Astrocyte (in vitro differentiated cells and primary cell): ENCODE measurements at places on chromosomes 2 and 18. TPM values are rescaled to one million over a fixed set of nuclear protein-coding genes. Genes with fewer than 3 reads are reported as not detected.
A peak's percentile ranks its signal among the peaks of the same experiment; 100 is the strongest.

DNA sequence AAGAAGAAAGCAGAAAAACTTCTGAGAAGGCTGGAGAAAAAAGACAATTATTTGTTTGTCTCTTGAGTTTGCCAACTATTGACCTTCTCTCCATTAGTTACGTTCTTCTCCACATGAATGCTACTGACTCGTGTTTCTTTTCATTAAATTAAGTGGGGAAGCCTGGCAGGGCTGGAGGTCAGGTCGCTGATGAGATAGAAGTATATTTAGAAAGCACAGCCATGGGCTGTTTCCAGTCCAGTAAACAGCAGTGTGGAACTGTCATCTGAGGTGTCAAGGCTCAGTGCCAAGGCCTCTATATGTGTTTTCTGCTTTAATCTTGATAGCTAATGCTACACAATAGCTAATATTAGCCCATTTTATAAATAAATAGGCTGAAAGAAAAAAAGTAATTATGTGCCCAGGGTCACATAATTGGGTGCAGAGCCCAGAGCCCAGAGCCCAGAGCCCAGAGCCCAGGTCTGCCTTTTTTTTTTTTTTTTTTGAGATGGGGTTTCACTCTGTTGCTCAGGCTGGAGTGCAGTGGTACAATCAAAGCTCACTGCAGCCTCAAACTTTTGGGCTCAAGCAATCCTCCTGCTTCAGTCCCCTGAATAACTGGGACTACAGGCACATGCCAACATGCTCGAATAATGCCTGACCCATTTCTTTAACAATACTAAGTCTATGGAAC, 6.3 kb downstream of the MSGN1 start:
- DNase-seq: no peak
- no peak overlapping the region for H3K4me3 ChIP-seq
- H3K27me3 ChIP-seq: no peaks in the 10 kb centered on the region

DNA sequence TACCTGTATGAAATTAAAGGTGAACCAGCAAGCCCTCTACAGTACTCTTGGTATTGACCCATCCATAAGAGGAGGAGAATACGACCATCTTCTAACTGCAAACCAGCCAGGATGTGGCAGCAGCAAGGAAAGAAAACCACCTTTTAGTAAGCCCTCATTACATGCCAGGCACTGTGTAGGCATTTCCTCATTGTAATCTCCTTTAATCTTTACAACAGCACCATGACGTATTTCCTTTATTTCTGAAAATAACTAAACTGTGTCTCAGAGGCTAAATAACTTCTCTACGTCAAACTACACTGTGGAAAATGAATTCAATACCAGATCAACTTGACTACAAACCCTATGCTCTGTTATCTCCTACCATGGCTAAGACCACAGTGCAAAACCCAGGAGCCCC, 18.2 kb downstream of the WDR35 start:
- no peak for DNase-seq
- H3K4me3 ChIP-seq: no peak overlapping the region
- H3K27me3 ChIP-seq: no peaks in the 10 kb centered on the region
- H3K27ac ChIP-seq: no peak overlapping the region

DNA sequence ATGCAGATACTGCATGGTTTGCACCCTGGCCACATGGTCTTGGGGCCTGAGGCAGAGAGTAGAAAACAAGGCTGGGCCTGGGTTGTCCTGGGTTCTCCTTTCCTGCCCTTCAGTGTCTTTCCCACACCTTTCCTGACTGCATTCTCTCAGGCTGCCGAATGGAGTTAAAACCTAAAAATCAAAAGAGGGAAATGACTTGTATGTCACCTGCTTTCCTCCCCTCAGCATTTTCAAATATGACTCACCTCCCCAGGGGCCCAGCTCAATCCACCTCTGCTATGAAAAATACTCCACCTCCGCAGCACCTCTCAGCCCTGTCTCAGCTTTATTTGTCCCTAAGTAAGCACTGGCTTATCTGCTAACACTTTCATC, 457.8 kb upstream of the MEX3C start:
- no peaks in the 10 kb centered on the region for H3K36me3 ChIP-seq
- no peak overlapping the region for H3K4me3 ChIP-seq
- DNase-seq: no peak

DNA sequence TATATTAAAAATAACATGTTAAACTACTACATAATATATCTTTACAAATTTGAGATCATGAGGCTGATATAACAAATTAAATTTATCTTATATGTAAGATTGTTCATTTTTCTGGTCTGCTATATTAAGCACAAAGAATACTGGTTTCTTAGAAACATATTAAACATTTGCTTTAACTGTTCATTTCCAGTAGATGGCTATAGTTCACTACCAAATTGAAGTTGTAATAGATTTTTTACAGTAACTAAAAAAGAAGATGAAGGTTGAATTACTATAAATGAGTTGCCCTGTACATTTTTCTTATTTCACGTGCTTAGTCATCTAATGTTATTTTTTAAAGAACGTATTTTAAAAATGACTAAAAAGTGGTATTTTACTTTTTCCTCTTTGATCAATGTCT, 57.0 kb downstream of the ZNF407 start:
- no peak overlapping the region for H3K4me3 ChIP-seq
- H3K27ac ChIP-seq: no peak overlapping the region
- no peaks in the 10 kb centered on the region for H3K27me3 ChIP-seq
- no peaks in the 10 kb centered on the region for H3K4me1 ChIP-seq

DNA sequence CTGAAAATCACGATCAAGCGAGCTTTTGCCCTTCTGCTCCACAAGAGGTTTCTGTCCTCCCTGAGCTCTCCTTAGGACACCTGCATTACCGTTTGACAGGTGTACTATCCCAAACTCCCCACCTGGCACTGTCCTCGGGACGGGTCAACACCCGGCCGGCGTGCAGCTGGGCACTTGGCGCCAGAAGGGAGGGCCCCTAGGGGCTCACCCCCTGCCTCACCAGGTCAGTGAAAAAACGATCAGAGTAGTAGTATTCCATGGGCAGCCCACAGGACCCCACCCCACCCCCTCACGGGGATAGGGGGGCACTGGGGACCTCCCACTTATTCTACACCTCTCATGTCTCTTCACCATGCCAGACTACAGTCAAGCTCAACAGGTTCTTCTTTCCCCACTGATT, 117.6 kb upstream of the ANKRD30BL start:
- no peaks in the 10 kb centered on the region for H3K36me3 ChIP-seq
- no peaks in the 10 kb centered on the region for H3K27me3 ChIP-seq
- H3K4me1 ChIP-seq: no peaks in the 10 kb centered on the region
- no peak for DNase-seq
- no peak overlapping the region for H3K4me3 ChIP-seq

NAT8 gene
- not detected in 2 replicates for total RNA-seq

GRCh38 chr2:176206682-176207081, 18.2 kb downstream of the HOXD1 start:
- no peaks in the 10 kb centered on the region for H3K36me3 ChIP-seq
- no peaks in the 10 kb centered on the region for H3K4me1 ChIP-seq
- peak; percentile 23 for DNase-seq
- no peaks in the 10 kb centered on the region for H3K27me3 ChIP-seq
- H3K27ac ChIP-seq: no peak overlapping the region

GRCh38 chr18:36420826-36421225, 123.3 kb downstream of the FHOD3 start:
- H3K4me1 ChIP-seq: peaks cover 4% of the 10 kb centered on the region
- H3K27me3 ChIP-seq: no peaks in the 10 kb centered on the region
- H3K4me3 ChIP-seq: no peak overlapping the region
- H3K36me3 ChIP-seq: no peaks in the 10 kb centered on the region
- peak; percentile 64 for DNase-seq

GRCh38 chr18:75393721-75394120, 33.8 kb downstream of the SMIM21 start:
- no peak for DNase-seq
- H3K27me3 ChIP-seq: peaks cover 2% of the 10 kb centered on the region
- no peak overlapping the region for H3K4me3 ChIP-seq
- H3K27ac ChIP-seq: no peak overlapping the region

DNA sequence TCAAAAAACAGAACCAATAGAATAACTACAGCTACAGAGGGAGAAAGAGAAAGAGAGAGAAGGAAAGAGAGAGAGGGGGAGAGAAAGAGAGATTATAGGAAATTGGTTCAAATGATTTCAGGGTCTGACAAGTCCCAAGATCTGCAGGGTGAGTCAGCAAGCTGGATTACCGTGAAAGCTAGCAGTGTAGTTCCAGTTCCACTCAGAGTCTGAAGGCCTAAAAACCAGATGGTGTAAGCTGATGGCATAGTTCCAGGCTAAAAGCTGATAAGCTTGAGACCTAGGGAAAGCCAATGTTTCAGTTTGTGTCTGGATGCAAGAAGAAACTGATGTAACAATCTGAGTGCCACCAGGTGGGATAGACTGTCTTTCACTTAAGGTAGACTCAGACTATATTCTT, 397.7 kb downstream of the TRIB2 start:
- DNase-seq: peak; percentile 57
- no peaks in the 10 kb centered on the region for H3K4me1 ChIP-seq
- no peak overlapping the region for H3K4me3 ChIP-seq
- H3K27ac ChIP-seq: no peak overlapping the region
- H3K36me3 ChIP-seq: no peaks in the 10 kb centered on the region
- H3K27me3 ChIP-seq: no peaks in the 10 kb centered on the region

GRCh38 chr2:212227755-212228154, 310.8 kb downstream of the ERBB4 start:
- no peak overlapping the region for H3K27ac ChIP-seq
- H3K36me3 ChIP-seq: no peaks in the 10 kb centered on the region
- H3K4me3 ChIP-seq: no peak overlapping the region
- H3K27me3 ChIP-seq: no peaks in the 10 kb centered on the region

GRCh38 chr2:238669581-238670080, 178.3 kb upstream of the TWIST2 start:
- H3K4me1 ChIP-seq: no peaks in the 10 kb centered on the region
- no peak for DNase-seq
- H3K27ac ChIP-seq: no peak overlapping the region
- H3K27me3 ChIP-seq: no peaks in the 10 kb centered on the region

DNA sequence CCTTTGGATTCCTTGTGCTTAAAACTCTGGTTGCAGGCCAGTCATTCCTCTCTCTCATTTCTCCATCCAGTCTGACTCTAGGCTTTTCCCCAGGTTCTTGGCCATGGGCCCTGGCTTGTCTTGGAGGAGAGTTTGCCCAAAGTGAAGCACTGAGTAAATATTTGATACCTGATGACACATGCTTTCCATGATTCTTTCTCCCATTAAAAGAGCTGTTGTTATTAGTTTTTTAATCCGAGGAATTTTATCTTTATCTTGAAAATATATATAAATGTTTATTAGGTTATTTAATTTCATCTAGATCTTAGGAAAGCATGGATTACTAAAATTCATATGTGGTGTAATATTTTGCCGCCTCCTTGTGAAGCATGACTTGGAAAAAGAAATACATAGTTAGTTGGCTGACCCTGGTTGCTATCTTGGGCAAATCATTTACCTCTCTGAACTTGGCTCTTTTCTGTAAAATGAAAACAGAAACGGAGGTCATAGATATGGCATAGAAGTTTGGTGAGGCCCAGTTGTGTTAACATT, 650.1 kb downstream of the SLC4A3 start:
- H3K4me3 ChIP-seq: no peak overlapping the region
- peak overlapping the region; percentile 63 for H3K27ac ChIP-seq
- no peaks in the 10 kb centered on the region for H3K36me3 ChIP-seq
- peak; percentile 95 for DNase-seq
- H3K4me1 ChIP-seq: peaks cover 37% of the 10 kb centered on the region
- H3K27me3 ChIP-seq: no peaks in the 10 kb centered on the region

DNA sequence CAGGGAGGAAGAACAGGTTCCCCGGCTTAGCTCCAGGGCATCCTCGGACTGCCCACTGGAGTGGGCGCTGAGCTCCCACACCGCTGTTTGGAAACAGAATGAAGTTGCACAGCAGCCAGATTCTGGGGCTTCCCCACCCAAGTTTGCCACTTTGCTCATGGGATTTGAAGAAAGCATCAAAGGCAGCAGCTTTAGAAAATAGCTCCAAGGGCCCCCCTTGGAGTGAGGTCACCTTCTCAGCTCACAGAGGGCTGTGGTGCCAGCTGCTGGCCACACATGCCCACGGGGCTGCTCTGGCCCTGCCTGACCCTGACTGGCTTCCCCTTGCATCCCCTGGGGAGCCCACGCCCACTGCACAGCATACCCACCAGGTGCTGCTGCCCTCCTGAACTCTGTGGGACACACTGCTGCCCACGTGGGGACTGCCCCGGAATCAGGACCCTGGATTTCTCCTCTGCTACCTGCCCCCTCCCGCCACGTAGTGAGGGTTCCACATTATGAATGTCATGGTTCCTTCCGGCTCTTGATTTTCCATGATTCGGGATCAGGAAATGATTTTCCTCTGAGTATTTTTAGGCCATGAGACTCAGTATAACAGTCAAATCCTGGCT, 70.3 kb downstream of the TGOLN2 start:
- peak overlapping the region; percentile 41 for H3K27ac ChIP-seq
- no peaks in the 10 kb centered on the region for H3K36me3 ChIP-seq
- peaks cover 47% of the 10 kb centered on the region for H3K4me1 ChIP-seq
- no peak for DNase-seq
- H3K4me3 ChIP-seq: no peak overlapping the region
- H3K27me3 ChIP-seq: no peaks in the 10 kb centered on the region

GRCh38 chr18:54134053-54134452, 90.4 kb downstream of the MBD2 start:
- no peak for DNase-seq
- no peak overlapping the region for H3K27ac ChIP-seq
- H3K4me3 ChIP-seq: no peak overlapping the region
- no peaks in the 10 kb centered on the region for H3K4me1 ChIP-seq

DNA sequence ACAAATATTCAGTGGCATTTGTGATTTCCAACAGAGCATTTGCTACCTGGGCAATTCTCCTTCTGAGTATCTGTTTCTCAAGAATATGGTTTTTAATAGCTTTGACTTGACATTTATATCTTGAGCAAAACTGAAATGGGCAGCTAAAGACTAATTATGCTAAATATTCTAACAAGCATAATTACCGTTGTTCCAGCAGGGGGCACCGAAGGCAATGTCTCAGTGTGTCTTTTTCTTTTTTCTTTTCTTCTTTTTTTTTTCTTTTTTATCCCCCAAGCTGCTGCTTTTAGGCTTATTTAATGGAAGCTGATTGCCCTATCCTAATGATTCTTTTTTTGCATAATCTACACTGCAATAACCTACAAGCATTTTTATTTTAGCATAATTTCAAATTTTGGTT, 138.9 kb upstream of the NABP1 start:
- no peak overlapping the region for H3K4me3 ChIP-seq

DNA sequence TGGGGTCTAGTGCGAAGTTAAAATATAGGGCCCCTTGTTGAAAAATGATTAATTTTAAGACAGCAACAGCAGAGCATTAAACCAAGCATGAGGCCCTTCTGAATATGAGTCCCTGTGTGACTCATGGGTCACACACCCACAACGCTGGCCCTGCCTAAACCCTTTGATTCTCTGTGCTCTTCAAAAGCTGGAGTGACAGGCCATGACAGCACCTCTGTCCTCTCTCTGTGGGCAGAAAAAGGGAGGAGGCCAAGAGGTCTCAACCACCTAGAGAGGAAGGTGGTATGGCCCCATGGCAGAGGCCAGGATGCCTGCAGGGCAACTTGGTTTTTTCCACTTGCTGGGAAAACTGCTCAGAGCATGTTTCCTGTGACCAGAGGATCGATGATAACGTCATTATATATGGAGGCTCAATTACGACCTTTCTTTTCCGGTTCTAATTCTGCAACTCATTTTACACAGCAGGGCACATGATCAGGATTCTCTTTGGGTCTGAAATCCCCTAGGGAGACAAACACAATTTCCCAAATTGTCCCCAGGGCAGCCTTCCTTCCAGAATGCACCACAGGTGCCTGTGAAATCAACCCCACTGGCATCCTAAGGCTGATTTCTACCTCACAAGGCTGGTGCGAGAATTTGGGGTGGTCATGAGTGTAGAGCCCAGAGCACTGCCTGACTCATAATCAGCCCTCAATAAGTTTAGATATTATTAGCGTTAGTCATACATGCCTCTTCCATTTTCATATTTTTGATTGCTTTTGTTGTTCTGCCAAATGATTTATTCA, 102.0 kb upstream of the PPP1CB start:
- H3K4me3 ChIP-seq: no peak overlapping the region
- H3K27ac ChIP-seq: peak overlapping the region; percentile 32
- no peaks in the 10 kb centered on the region for H3K36me3 ChIP-seq
- H3K27me3 ChIP-seq: no peaks in the 10 kb centered on the region
- H3K4me1 ChIP-seq: peaks cover 15% of the 10 kb centered on the region
